SHP77 (cell line): ENCODE measurements at places on chromosomes 3 and 15.

DNA sequence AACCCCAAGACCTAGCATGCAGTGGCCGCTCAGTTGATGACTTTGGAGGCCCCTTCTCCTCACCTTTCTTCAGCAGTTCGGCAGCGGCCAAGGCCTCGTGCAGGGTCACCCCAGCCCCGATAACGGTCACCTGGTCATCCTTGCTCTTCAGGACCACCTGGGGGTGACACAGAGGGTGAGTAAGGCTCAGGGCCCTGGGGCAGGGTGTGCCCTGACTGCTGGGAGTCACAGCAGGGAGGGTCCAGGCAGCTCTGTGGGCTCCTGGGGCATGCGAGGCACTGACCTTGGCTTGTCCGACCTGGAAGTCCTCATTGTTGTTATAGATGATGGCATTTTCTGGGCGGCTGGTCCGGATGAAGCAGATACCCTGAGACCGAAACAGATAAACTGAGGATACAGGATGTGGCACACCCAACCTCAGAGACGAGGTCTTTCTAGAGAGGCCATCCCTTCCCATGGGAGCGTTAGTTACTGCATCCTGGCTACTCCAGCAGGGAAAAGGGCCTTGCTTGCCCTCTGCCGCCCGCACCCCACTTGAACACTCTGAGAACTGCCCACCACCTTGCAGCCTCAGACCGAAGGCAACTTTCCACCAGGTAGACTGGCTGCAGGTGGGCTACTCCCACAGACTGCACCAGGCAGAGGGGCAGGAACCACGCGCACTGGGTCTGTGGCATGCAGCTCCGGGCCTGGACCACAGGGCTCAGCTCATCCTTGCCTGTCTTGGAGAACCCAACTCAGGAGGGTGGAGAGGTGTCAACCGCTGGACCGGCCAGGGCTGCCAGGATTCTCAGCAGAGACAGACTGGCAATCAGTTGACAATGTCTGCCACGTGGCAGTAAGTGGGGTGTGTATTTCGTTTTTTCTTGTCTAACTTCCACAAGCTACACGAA is 27.6 kb downstream of the TKT start:
- no peak for DNase-seq

DNA sequence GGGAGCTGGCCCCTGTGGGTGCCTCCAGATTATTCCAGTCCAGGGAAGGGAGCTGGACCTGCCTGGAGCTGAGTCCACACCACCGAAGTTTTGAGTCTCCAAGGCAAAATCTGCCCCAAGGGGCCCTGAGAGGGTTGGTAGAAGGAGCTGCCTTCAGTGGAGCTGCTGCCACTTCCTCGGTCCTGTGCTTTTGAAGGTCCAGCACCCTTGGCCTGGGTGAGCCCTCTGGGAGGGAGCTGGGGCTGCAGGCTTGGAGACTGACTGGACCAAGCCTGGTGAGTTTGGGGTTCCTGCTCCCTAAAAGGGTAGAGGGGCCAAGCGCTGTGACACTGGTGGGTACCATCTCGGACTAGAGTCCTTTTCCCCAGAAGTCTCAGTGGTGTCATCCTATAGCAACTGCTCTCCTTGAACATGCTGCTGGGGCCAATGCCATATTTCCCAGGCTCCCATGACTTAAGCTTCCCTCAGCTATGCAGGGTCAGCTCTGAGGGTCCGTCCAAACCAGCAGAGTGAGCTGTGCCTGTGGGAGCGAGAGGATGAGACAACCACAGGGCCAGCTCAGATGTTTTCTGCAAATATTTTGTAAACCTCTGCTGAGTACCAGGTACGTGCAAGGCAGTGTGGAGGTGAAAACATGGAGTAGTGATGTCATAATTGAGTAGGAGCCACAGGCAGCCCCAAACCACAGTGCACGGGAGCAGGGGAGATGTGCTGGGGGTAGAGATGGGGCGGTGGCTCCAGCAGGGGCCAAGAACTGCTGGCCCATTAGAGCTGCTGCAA is 96.0 kb downstream of the ABHD5 start:
- no peak for DNase-seq

DNA sequence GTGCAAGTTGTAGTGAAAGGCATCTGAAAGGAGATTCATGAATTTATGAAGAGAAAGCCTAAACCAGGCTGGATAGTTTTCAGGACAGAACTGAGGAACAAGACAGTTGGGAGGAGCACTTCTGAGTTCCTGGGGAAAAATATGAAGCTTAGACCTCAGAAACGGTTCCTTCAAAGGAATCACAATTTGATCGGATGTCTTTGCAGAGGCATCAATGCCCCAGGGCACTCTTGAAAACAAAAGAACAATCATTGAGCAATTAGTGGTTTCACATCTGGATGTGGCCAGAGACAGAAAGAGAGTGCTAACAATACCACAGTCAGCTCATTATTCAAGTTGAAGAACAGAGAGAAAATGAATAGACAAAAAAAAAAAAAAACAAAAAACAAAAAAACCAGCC is 86.2 kb downstream of the KLF13 start:
- DNase-seq: no peak

GRCh38 chr3:48856469-48856868 is 8.8 kb upstream of the PRKAR2A start:
- no peak for DNase-seq
